ENCODE measurements at places on chromosomes 11 and 22.

DNA sequence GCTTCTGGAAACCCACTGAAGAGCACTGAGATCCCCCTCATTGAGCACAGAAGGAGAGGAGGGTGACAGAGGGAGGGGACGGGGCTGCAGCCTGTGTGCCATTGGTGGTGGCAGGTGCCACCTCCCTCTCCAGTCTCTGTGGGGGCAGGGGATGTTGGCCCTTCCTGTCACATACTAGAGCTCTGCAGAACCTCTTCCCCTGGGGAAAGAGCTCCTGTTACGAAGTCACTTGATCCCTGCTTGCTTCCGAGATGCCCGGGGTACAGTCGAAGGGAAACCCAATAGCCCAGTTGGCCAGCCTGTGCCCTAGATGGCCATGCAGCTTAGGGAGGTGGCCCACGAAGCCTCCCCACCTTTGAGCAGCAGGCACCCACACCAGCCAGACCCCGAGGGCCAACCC, 29.4 kb downstream of the DAGLA start:
- no peak for DNase-seq

GRCh38 chr22:31911565-31912406, 32.5 kb upstream of the YWHAH start:
- DNase-seq: no peak

- DNase-seq: no peak
Measured at GRCh38 chr11:12111549-12112520, 1.4 kb downstream of the MICAL2 start.

GRCh38 chr11:84855508-84856245, 771.5 kb downstream of the DLG2 start:
- no peak for DNase-seq

DNA sequence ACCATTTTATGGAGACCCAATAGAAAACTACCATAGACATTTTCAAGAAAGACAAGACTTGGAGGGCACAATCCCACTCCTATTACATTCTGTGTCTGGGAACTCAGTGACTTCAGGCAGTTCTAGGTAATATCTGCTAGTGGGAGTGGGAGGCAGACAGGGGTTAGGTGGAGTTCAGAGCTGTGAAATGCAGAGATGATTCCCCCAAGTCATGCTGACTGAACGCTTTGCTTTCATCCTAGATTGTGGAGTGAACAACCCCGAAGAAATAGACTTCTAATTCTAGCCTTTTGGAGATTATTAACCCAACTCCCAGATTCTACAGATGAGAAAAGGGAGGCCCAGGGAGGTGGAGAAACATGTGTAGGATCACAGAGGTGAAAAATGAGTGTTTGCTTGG, 437.8 kb upstream of the CADM1 start:
- no peak for DNase-seq

DNA sequence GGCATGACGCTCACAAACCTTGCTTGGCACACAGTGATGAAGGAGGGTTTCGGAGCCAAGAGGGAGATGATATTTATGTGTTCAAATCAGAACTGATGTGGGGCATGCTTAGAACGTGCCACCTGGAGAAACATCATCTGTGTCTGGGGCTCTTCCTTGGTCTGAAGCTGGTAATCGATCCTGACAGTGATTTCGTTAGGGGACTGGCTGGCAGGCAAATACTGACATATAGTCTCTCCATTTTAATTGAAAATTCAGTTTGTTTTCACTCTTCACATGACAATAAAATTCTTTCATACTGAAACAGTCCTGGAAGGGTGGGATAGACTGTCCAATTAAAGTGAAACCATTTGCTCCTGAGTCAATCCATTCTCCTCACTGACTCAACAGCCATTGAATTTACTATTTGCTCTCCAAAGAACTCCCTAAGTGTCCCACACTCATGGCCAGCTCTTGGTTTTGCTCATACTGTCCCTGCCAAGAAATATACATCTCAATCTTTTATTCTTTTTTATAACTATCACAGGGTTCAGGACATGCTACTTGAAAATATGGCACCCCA, 134.8 kb downstream of the TRPC6 start:
- no peak for DNase-seq

GRCh38 chr11:121439337-121439736, 12.8 kb upstream of the SORL1 start:
- DNase-seq: no peak

- DNase-seq: no peak
Measured at GRCh38 chr11:36312611-36313472, 16.8 kb downstream of the PRR5L start.

DNA sequence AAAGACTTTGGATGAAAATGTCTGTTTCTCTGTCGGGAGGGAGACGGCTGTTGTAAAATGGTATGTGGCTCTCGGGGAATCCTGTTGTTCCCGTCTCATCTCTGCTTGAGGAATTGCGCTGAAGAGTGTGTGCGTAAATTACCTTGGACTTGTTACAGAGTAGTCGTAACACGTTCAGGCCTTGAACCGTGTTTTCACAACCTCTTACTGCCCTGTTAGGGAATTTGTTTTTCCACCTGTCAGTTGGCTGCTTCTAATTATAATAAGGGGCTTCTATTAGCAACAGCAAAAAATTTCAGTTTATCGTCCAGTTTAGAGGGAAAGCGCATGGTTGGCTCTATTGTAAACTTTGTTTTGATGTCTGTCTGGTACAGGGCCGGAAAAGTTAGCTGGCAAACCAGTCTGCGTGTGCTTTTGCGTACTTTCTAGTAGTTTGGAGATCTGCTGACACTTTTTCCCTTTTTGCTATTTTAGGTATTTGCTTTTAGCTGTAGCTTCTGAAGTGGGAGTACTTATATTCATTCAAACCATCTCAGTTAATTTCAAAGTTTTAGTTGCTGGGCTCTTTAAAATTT, 1.5 kb downstream of the HIPK3 start:
- no peak for DNase-seq

GRCh38 chr11:7793233-7793632, 3.5 kb downstream of the OR5P2 start:
- no peak for DNase-seq

- no peak for DNase-seq
Measured at GRCh38 chr11:79390923-79391322, 49.9 kb downstream of the TENM4 start.

GRCh38 chr11:16412525-16413172, 56.3 kb upstream of the SOX6 start:
- DNase-seq: no peak

DNA sequence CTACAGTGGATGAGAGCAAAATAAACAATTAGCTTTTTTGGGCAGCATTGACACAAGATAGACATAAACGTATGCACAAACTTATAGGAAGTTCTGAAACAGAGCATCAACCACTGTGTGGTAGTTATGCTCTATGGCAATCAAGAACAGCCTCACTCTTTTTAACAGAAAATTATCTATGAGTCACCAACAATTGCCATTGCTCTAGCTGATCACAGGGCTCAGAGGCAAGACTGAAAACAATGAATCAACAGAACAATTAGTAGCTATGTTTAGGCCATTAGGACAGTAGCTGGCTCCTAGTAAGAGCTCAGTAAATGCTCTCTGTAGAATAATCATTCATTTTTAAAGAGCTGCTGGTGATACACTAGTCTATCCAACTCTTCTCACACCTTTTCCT, 34.9 kb upstream of the PICALM start:
- no peak for DNase-seq

DNA sequence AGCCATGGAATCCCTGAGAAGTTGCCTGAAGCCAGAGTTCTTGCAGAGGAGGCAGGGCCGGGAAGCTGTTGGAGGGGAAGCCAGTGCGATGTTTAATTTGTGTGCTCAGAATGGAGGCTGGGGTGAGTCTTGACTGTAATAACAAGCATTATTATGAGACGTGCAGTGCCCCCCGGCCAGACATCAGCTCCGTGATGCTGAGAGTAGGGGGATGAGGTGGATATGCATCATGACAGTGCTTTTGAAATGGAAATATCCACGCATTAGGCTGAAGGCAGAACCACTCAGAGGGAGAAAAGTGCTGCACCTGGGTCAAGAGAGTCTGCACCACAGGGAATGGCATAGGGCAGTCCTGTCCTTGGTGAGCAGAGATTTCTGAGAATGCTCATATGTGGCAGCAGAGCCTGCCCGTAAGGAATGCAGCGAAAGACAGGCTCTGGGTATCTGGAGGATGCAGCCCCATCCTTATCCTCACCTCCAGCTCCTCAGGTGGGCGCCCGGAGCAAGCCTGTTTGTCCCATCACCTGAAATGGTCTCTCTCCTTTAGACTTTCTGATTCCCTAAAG, 37.6 kb upstream of the SEZ6L start:
- no peak for DNase-seq

GRCh38 chr11:70456921-70457532, 58.7 kb downstream of the CTTN start:
- DNase-seq: no peak

GRCh38 chr11:40080434-40080833, 1379.0 kb downstream of the LRRC4C start:
- no peak for DNase-seq

DNA sequence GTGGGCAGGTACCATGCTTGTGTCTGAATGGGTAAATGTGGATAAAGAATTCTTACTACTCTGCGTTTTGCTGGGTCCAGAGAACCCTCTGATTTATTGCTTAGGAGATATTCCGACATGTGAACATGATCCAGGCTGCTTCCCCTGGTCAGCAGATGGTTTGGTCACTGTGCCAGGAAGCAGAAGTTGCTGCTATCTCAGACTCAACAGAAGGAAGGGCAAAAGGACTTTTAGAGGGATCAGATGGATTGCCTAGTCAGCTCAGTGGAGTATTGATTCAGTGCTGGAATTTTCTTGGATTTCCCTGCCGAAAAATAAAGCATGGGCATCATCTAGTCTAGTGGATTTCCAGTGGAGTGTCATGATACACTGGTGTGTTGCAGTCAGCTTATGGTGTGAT, 440.1 kb downstream of the NTM start:
- DNase-seq: no peak

DNA sequence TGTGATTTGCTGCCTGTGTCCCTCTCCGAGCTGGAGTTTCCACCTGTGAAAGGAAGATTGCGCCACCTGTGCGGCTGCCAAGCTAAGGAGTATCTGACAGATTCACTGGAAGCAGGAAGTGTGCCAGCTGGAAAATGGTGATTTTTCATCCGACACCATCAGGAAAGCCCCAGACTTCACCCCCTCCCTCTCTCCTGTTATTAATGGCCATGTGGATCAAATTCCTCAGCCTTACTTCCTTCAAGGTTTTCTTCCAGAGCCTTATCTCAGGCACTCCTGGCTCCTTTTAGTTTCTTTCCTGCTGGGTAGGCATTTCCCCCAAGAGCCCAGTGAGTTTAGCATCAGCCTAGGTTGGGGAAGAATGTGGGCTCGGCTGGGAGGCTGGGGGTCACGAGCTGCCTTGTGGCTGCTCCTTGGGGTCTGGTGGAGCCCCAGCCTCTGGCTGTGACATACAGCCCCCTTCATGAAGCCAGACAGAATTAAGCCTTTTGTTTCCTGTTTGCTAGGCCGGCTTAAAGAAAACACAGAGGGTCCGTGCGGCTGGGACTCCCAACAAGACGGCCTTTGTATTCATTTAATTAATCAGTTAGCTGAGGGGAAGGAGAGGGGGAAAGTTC, 37.1 kb downstream of the PKNOX2 start:
- no peak for DNase-seq

DNA sequence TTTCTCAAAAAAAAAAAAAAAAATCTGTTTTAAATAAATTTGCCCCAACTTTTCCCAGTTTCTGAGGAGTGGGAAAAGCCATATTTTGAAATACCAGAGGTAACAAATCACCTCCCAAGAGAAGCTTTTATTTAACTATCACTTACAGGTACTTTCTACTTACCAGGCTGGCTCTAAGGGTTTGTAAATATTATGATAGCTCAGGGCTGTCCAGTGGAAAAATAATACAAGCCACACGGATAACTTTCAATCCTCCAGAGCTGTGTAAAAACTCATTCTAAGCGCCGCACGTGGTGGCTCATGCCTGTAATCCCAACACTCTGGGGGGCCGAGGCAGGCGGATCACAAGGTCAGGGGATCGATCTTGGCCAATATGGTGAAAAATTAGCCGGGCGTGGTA, 5.6 kb upstream of the SEC14L4 start:
- no peak for DNase-seq

- no peak for DNase-seq
Measured at GRCh38 chr11:8356721-8357504, 93.2 kb upstream of the LMO1 start.

DNA sequence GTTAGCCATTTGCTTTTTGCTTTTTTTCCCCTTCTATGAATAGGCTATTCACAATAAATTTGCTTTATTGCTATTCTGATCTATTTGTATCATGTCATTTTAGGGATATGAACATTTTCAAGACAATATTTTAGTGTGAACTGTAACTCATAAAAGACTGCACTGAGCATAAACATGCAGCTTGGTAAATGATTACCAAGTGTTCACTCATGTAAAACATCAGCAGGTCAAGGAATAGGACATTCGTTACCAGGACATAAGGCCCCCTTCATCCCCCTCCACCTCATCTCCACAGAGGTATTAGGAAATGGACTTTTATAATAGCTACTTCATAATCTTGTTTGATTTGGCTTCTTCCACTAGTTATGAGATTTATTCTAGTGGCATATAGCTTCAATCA, 12.4 kb downstream of the NLRP14 start:
- no peak for DNase-seq

DNA sequence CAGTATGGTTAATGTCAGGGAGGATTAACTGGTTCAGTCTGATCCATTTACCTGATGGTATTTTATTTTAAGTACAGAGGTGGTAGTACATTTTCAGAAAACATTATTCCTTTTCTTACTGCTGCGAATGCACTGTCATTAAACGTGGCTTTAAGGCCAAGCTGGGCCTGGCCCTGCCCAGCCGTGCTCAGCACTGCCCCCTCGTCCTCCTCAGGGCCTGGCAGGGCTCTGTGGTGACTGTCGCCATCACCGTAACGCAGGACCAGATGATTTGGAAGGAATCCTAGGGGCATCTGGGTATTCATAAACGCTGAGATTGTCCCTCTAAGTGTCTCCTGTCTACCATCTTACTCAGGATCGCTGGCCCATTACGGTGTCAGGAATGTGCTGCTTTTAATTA, 302.0 kb downstream of the TBC1D22A start:
- DNase-seq: no peak

GRCh38 chr11:119752946-119753345, 23.9 kb upstream of the NECTIN1 start:
- no peak for DNase-seq

- DNase-seq: no peak
Measured at GRCh38 chr11:35166369-35167360, 27.7 kb downstream of the CD44 start.

GRCh38 chr11:96319898-96320656, 22.9 kb downstream of the MAML2 start:
- no peak for DNase-seq
